GM12865 (cell line): ENCODE measurements at places on chromosomes 5 and 9.

DNA sequence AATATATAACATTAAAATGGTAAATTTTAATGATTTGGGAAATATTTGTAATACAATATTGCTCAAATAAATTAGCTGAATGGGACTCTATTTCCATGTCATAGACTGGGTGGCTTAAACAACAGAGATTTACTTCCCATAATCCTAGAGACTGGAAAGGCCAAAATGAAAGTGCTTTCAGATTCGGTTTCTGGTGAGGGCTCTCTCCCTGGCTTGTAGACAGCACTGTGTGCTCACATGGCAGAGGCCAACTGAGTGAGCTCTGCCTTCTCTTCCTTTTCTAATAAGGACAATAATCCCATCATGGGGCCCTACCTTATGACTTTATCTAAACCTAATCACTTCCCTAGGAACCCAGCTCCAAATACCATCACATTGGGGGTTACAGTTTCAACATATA lies 196.2 kb downstream of the MARCHF11 start:
- no peak for DNase-seq

- DNase-seq: peak; percentile 46
Measured at GRCh38 chr9:4739587-4740387, 1.2 kb downstream of the AK3 start.

DNA sequence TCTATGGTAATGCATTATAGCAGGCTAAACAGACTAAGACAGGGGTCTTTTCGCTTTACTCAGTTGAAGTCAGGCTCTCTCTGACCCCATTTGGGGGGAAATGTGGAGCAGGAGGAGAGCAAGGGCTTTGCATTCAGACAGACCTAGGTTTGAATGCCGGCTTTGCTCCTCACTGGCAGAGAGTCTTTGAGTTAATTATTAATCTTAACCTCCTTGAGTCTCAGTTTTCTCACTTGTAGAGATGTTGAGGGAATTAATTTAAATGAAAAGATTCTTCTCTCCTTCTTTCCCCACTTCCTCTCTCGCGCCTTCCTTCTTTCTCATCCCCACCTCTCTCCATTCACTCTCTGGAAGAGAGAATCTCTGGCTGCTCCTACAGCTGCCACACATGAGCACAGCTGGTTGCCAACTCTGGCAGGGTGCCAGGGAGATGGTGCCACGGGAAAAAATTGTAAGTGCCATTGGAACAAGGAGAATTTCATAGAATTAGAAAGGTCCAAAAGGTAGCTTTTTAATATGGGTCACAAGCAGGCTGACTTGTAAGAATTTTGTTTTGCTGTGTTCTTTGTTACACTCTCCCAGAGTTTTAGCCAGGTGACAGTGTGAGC lies 25.2 kb upstream of the GLRA1 start:
- DNase-seq: no peak

DNA sequence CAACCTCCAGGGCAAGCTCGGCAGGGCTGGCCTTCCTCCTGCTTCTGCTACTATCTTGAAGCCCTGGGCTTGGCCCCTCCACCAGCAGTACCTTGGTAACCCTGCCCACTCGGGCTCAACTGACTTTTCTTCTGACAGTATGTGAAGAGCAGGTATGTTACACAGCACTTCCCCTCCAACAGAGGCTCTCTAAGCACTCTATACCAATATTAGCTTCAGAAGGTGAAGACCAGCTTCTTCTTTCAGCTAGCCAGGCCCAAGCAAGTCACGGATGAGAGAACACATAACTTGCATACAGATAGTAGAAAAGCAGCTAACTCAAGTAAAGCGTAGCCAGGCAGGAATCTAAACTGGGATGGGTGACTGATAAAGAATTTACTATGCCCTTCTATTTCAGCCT lies 64.3 kb downstream of the FEM1C start:
- DNase-seq: peak; percentile 43
